ENCODE measurements at places on chromosomes 7 and 10. TPM values are rescaled to one million over a fixed set of nuclear protein-coding genes. Genes with fewer than 3 reads are reported as not detected.

CYP26C1 gene
- 0.06 TPM for polyA plus RNA-seq

COG5 gene
- polyA plus RNA-seq = 20.4 TPM

CCDC71L gene
- polyA plus RNA-seq = 8.3 TPM

CLEC2L gene
- polyA plus RNA-seq = 0.16 TPM

HOXA4 gene
- polyA plus RNA-seq = 0.46 TPM

AGAP9 gene
- polyA plus RNA-seq = 4.6 TPM

NOS3 gene
- 16.3 TPM for polyA plus RNA-seq

LRRTM3 gene
- 2.8 TPM for polyA plus RNA-seq

RET gene
- polyA plus RNA-seq = not detected

SFRP5 gene
- polyA plus RNA-seq = 29.3 TPM

VAX1 gene
- polyA plus RNA-seq = not detected

PWWP2B gene
- 11.8 TPM for polyA plus RNA-seq

ITGB8 gene
- 0.34 TPM for polyA plus RNA-seq

TBC1D12 gene
- polyA plus RNA-seq = 5.3 TPM

NPFFR1 gene
- polyA plus RNA-seq = 0.06 TPM

CPXM2 gene
- polyA plus RNA-seq = 0.84 TPM

GARIN1A gene
- polyA plus RNA-seq = 0.83 TPM

AQP1 gene
- polyA plus RNA-seq = 33.3 TPM

LRRC72 gene
- not detected for polyA plus RNA-seq

FOXK1 gene
- 14.4 TPM for polyA plus RNA-seq

SORCS1 gene
- 45.6 TPM for polyA plus RNA-seq

LRGUK gene
- polyA plus RNA-seq = not detected

CALML5 gene
- not detected for polyA plus RNA-seq

PVRIG gene
- polyA plus RNA-seq = 2.3 TPM

FFAR4 gene
- polyA plus RNA-seq = not detected

LIPF gene
- not detected for polyA plus RNA-seq

HOGA1 gene
- polyA plus RNA-seq = 2.1 TPM

SH3PXD2A gene
- 32.2 TPM for polyA plus RNA-seq

CDH23 gene
- 0.05 TPM for polyA plus RNA-seq

BTBD16 gene
- 0.16 TPM for polyA plus RNA-seq

ZNF37A gene
- 15.2 TPM for polyA plus RNA-seq
